ENCODE measurements at places on chromosomes 11 and 22.

- no peak for DNase-seq
Observed at GRCh38 chr11:68372625-68373024, 60.2 kb downstream of the LRP5 start.

DNA sequence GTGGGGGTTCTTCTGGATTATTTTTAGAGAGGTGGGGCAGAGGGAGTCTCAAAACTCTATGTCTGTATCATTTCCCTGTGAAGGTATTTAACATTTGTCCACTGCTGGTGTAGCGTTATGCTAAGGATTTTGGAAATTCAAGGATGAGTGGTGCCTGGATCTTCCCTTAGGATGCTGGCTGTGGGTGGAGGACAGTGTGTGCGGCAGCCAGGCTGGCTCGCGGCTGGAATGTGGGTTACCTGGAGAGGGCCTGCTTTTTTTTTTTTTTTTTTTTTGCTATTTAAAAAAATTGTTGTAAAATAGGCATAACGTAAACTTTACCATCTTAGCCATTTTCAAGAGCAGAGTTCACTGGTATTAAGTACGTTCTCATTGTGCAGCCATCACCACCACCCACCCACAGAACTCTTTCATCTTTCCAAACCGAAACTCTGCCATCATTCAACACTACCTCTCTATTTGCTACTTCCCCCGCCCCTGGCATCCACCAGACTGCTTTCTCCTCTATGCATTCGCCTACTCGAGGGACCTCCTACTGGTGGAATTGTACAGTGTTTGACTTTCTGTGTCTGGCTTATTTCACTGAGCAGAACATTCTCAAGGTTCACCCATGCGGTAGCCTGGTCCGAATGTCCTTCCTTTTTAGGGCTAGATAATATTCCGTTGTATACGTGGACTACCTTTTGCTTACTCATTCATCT lies 67.1 kb downstream of the PARVB start:
- no peak for DNase-seq

- DNase-seq: no peak
Observed at GRCh38 chr11:87767615-87768014, 407.6 kb downstream of the RAB38 start.

DNA sequence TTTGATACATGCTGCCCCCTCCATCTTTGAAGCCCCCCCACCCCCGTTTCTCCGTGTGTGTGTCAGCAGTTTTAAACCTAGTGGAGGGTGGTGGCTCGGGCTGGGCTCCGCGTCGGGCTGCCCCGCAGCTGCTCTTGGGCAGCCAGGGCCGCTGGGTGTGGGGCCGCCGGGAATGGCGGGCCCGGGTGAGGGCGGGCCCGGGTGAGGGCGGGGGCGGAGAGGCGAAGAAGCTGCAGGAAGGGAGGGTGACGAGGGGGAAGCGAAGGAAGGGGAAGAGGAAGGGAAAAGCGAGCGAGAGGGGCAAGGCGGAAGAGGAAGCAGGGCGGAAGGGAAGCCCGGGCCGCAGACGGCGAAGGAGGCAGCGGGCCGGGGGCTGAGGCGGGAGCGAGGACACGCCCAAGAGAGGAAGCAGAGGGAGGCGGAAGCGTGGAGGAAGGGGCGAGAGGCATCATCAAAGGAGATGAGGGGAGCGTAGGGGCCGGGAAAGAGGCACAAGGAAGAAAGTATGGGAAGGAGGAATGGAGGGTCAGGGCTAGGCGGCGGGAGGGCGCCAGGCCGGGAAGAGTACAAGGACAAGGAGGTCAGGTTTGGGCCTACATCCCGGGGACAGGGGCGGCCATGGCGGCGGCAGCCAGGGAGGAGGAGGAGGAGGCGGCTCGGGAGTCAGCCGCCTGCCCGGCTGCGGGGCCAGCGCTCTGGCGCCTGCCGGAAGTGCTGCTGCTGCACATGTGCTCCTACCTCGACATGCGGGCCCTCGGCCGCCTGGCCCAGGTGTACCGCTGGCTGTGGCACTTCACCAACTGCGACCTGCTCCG lies 82.4 kb downstream of the BCR start:
- DNase-seq: no peak

DNA sequence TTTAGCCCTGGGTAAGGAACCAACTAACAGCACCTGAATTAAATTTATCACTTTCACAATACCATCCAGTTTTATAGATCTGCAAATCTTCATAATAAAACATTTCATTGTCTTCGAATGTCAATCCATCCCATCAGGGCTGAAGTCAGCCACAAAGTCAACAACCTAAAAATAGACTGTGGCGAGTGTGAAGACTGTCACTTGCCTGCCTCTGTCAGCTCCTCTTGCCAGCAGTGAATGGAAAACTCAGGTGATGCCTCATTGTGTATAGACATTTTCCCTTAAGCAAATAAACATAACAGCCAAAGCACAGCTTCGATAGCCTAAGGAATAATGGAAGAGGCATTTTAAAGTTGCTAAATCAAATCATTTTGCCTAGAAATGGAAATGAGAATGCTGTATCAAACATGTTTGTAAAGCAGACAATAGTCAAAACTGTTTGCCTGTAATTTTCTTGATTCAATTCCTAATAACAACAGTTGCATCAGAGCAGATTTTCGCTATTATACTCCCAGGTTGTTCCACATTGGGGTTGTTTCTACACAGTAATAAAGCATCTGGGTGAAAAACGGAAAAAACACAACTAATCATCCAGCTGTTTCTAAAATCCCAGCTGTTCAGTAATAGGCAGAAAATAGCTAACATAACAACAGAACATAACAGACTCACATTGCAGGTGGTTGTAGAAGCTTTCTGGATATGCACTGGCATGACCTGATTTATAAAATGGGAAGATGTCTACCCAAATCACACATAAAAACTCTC lies 15.7 kb downstream of the KCNA4 start:
- DNase-seq: no peak

- DNase-seq: no peak
Observed at GRCh38 chr22:38753948-38754750, 1.6 kb downstream of the SUN2 start.

DNA sequence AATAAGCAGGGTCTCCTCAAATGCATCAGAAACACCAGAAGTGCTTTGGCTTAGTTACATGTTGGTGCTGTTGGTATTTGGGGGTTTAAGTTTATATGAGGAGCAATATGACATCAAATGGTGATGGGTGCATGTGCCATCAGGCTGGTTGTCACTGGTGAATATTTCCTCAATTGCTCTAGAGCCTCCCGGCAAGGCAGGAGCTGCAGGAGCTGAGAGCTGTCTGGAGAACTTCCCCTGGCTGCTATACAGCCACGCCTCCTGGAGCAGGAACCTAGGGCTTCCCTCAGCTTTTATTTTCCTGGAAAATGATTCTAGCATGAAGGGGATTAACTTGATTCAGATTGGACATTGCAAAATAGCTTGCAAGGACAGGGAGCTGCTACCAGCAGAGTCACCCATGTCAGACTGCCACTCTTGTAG lies 15.8 kb downstream of the IGLL5 start:
- DNase-seq: no peak

GRCh38 chr22:45125188-45125587 lies 38.5 kb upstream of the NUP50 start:
- DNase-seq: no peak

DNA sequence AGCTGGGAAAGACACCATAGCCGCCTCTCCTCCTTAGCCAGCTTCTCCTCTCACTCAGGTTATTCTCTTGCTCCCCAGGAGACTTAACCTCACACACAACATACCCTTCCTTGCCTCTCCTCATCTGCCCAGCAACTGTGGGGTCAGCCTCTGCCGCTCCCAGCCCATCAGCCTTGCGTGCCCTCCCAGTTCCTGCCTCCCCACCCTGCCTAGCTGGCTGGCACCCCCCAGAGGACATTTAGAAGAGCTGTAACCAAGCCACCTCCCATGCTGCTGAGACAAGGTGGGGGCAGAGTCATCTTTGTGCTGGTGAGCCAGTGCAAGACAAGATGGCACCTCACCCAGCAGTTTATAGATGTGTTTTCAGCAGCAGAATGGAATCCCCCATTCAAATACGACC lies 38.2 kb downstream of the TOM1 start:
- no peak for DNase-seq

DNA sequence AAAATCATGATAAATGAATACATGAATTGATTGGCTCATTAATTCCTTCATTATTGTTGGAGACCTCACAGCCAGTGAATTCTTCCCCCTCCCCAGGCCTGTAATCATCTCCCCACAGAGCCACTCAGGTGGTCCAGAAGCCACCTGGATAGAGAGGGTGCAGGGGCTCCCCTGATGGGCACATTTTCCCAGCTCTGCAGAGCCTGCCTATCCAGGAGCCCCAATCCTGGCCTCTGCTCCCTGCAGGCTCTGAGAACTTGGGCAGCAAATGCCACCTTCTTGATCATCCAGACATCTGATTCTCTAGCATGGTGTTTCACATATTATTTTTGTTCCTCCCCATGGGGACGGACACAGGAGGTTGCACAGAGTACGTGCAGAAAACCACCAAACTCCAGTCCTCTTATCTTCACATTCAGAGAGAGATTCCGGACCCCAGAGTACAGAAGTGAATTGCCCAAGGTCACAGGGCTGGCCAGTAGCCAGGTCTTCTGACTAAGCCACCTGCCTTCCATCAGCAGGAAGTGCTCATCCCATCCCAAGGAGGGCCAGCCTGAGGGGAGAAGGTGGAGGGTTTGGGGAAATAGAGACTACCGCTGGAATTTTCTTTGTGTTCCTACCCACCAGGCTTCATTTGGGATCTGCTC lies 348.0 kb downstream of the BUD13 start:
- no peak for DNase-seq

- DNase-seq: no peak
Observed at GRCh38 chr22:46681010-46681409, 57.0 kb downstream of the CERK start.

- DNase-seq: peak; percentile 23
Observed at GRCh38 chr11:77127235-77127911, 673 bp upstream of the MYO7A start.

GRCh38 chr11:104934594-104934993 lies 33.8 kb downstream of the CASP4 start:
- DNase-seq: no peak

- DNase-seq: no peak
Observed at GRCh38 chr11:87529486-87529885, 491.8 kb downstream of the TMEM135 start.

- no peak for DNase-seq
Observed at GRCh38 chr11:16512198-16512898, 156.0 kb upstream of the SOX6 start.

DNA sequence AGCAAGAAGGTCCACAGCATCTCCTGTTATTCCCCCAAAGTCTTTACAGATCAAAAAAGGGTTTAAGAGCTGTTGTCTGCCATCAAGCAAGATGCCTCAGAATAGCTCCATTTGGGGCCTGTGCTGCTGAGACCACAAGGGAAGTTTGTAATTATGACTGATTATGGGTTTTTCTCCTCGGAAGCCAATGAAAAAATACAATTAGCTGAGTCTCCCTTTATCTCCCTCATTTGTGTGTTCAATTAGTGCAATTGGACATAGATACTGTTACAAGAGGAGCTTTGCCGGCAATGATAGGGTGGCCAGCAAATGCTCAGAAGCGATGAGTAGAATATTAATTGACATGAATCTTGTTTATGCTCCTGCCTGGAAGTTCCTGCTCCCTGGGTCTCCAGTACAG lies 83.7 kb downstream of the COMMD9 start:
- DNase-seq: no peak

- no peak for DNase-seq
Observed at GRCh38 chr11:106087815-106088435, 10.5 kb downstream of the AASDHPPT start.

DNA sequence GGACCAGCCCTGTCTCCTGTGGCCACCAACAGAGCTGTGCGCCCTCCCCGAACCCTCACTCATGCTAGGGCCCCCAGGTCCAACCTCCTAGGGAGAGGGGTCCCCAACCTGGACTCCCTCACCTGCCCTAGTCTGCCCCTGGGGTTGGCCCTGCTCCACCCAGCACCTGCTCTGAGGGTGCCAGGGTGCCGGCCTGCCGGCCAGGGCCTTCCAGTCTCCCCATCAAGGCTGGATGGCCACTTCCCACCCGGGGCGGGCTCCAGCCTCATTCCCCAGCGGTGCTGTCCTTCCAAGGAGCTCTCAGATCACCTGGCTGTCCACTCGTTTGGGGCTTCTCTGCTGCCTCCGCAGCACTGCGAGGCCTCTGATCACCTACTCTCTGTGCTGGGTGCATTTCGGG lies 39.1 kb downstream of the CDKN1C start:
- no peak for DNase-seq

DNA sequence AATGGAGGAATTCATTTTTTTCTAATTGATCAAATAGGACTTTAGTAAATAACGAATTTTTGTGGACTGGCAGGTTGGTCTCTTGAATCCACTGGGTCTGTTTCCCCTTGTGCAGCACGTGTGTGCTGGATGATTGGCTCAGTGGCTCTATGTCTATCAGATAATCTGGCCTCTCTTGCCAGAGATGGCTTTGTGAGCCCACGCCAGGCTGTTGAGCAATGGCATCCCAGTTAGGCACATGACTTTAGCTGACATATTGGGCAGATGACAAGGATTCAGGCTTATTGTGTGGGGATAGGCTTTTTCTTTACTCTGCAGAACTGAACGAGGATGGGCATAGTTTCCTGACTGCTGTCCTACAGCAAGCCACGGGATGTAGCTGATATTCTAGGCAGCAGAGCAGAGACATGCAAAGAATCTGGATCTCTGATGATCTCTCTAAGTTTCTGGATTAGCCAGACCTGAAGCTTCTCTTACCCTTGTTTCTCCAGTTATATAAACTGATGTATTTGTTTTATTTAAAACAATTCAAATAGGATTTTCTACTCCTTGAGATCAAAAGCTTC lies 144.9 kb downstream of the ARHGAP42 start:
- DNase-seq: no peak

- no peak for DNase-seq
Observed at GRCh38 chr11:724049-724777, 18.2 kb downstream of the EPS8L2 start.
